AG04449 (cell line): ENCODE measurements at places on chromosomes 1 and 21.

GRCh38 chr1:31234870-31235269, 4.8 kb downstream of the NKAIN1 start:
- no peak for DNase-seq

DNA sequence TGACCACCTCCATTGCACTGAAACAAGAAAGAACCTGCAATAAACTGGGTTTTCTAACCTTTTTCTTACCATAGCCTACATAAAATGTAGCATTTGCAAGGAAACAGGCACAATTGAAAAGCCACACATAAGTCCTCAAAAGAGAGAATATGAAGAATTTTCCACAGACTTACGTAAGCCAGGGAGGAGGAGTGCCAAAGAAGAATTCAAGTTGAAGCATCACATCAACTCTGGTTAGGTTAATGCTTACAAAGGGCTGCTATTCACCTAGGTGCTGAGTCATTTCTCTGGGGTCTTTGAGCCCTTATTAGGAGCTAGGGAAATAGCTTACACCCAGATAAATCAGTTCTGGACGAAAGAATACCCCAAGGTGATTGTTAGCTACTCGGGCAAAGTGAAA, 9.6 kb downstream of the OSCP1 start:
- no peak for DNase-seq

DNA sequence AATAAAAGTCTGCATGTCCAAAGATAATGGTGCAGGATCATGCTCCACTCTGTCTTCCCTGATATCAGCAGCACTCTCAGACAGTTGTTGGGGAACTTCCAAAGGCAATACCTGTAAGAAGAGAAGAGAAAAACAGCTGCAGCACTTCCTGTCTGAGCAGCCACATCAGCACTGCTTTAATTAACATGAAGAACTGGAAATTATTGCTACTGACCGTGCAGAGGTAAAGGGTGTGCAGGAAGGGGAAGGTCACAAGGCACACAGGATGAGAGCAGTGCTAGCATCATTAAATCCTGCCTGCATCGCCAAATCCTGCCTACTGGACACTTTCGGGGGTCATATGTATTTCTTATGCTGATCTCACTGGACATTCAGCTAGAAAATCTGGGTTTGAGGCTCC, 379.0 kb downstream of the LMX1A start:
- DNase-seq = no peak

DNA sequence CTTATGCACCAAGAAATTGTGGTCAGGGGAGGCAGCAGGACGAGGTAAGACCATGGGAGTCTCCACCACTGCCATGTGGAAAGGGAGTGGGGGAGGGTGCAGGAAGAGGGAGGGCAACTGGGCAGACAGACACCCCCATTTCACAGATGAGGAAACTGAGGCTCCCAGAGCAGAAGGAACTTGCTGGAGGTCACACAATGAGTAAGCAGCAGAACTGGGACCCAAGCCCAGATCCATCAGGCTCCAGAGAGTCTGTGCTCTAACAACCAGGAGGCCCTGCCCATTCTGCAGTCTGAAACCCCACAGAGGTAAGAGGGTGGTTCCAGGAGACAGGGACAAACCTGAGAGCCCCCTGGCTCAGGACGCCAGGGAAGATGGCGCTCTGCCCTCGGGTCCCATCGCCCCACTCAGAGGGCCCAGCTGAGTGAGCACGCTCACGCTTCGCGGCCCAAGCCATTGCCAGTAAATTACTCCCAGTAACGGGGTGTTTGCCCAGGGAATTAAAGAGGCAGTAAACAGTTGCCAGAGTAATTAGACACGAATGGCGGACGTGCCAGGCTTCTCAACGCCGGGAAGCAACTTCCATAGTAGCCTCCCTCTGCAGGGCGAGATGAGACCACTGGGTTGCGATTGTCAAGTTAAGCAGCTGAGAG, 59.2 kb downstream of the MATN1 start:
- no peak for DNase-seq
